PC-9 (cell line): ENCODE measurements at places on chromosomes 3 and 15. TPM values are rescaled to one million over a fixed set of nuclear protein-coding genes. Genes with fewer than 3 reads are reported as not detected.

KNL1 gene
- 16.2 and 27.5 TPM in 2 replicates for total RNA-seq

DNA sequence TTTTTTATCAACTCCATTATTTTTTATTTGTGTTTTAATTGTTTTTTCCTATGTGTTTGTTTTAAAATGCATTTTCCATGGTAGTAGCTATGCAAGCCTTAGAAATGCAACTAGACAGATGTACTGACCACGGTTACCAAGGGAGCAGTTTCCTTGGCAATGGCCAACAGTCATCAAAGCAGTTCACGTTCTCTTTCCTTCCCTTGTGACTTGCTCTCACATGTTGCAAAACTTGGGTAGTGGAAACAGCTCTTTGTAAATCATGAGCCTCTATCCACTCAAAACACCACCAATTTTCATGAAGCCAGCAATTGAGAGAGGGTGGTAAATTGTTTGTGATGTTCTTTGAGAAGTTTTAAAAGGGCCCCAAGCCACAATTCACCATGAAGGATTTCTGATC lies 499.4 kb upstream of the MDFIC2 start:
- H3K4me3 ChIP-seq = no peak overlapping the region
- H3K36me3 ChIP-seq = no peaks in the 10 kb centered on the region
- H3K27ac ChIP-seq = no peak overlapping the region
- no peak for DNase-seq
- H3K4me1 ChIP-seq = no peaks in the 10 kb centered on the region

TM4SF1 gene
- 146 and 225 TPM in 2 replicates for total RNA-seq

- no peaks in the 10 kb centered on the region for H3K27me3 ChIP-seq
- peaks cover 62% of the 10 kb centered on the region for H3K4me1 ChIP-seq
- no peaks in the 10 kb centered on the region for H3K36me3 ChIP-seq
- H3K4me3 ChIP-seq = peak overlapping the region; percentile 44; the same call in 1 of the 2 replicates
These were observed 119.4 kb downstream of the LIPC start for GRCh38 chr15:58551084-58551763.

GRCh38 chr3:129638481-129638880 lies 32.0 kb upstream of the PLXND1 start:
- no peak overlapping the region for H3K27ac ChIP-seq
- H3K36me3 ChIP-seq = no peaks in the 10 kb centered on the region
- H3K27me3 ChIP-seq = no peaks in the 10 kb centered on the region
- DNase-seq = no peak
- no peak overlapping the region for H3K4me3 ChIP-seq

- H3K4me1 ChIP-seq = no peaks in the 10 kb centered on the region
- no peak overlapping the region for H3K27ac ChIP-seq
- DNase-seq = no peak
- no peak overlapping the region for H3K4me3 ChIP-seq
- H3K27me3 ChIP-seq = no peaks in the 10 kb centered on the region
These were observed 29.3 kb downstream of the LRRC2 start for GRCh38 chr3:46536758-46537157.

CASR gene
- not detected in 2 replicates for total RNA-seq

DNA sequence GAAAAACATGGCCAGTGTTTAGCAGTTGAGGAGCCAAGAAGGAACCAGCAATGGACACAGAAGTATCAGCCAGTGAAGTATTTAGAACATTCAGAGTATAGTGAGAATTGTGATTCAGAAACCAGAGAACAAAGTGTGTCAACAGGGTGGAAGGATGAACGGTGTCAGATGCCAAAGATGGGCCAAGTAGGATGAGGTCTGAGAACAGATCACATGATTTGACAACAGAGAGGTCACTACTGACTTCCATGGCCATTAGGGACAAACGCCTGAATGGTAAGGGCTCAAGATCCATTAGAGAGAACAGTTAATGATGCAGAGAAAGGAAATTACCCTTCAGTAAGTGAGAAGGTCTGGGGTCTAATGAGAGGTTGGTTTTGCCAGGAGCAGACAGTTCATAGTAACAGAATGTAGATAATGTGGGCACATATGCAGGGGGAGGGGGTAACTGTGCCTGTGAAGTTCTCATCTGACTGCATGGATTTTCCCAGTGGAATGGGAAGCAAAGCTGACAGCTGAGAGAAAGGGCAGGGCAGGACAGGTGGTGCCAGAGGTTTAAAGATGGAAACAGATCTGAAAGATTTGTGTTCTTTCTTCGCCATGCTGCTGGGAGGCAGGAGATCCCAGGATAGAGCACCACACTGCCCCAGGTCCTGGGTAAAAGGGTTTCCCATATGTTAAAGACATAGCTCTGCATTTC lies 4.8 kb upstream of the ACAD9 start:
- H3K4me1 ChIP-seq = peaks cover 8% of the 10 kb centered on the region
- no peak overlapping the region for H3K27ac ChIP-seq
- no peaks in the 10 kb centered on the region for H3K27me3 ChIP-seq
- no peak for DNase-seq
- H3K36me3 ChIP-seq = no peaks in the 10 kb centered on the region

DNA sequence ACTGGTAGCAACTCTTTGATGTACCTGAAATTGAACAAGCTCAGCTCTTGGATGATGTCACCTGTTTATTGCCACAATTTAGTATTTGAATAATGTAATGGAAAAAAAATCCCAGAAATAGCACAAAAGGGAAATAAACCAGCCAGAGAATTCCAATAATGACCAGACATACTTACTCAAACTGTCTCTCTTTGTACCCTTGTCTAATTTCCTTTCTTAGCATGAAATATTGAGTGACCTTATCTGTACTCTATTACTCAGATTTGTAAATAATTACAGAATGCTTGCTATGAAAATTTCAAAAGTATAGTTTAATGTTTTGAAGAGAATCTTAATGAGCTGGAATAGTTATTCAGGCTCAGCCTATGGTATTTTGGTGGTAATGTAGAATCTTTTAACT lies 555.4 kb upstream of the SGO1 start:
- no peak overlapping the region for H3K4me3 ChIP-seq
- no peaks in the 10 kb centered on the region for H3K36me3 ChIP-seq
- no peaks in the 10 kb centered on the region for H3K4me1 ChIP-seq
- no peaks in the 10 kb centered on the region for H3K27me3 ChIP-seq

GRCh38 chr15:45377609-45378148 lies 665 bp downstream of the GATM start:
- no peak for DNase-seq
- no peaks in the 10 kb centered on the region for H3K36me3 ChIP-seq
- H3K4me1 ChIP-seq = no peaks in the 10 kb centered on the region
- H3K4me3 ChIP-seq = peak overlapping the region; percentile 57

PLA2G4D gene
- 0.90 and 1.4 TPM in 2 replicates for total RNA-seq

DNA sequence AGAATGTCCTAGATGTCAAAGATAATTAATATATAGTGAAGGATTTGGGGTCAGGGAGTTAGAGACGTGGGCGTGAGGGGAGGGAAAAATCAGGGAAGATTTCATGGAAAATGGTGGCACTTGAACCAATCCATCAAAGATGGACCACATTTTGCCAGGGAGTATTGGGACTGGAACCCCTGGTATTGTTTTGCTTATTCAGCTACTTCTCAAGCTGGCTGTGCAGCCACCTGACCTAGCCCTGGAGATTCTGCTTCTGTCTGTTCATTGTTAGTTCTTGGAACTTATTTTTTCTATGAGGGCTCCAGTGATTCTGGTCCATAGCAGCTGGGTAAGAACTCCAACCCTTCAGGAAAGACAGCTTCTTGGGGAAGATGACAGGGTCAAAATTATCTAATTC lies 3.3 kb upstream of the THRB start:
- H3K27me3 ChIP-seq = no peaks in the 10 kb centered on the region
- no peak overlapping the region for H3K4me3 ChIP-seq
- H3K36me3 ChIP-seq = no peaks in the 10 kb centered on the region
- DNase-seq = no peak
- H3K27ac ChIP-seq = no peak overlapping the region
- peaks cover 42% of the 10 kb centered on the region for H3K4me1 ChIP-seq

- H3K27ac ChIP-seq = peak overlapping the region; percentile 98
- H3K4me3 ChIP-seq = peak overlapping the region; percentile 75
- H3K4me1 ChIP-seq = peaks cover 56% of the 10 kb centered on the region
- no peaks in the 10 kb centered on the region for H3K36me3 ChIP-seq
- H3K27me3 ChIP-seq = no peaks in the 10 kb centered on the region
- peak; percentile 96 for DNase-seq
These were observed 44.8 kb upstream of the HES1 start for GRCh38 chr3:194091141-194091540.

AZI2 gene
- 33.3 and 39.5 TPM in 2 replicates for total RNA-seq

- H3K27me3 ChIP-seq = no peaks in the 10 kb centered on the region
- H3K36me3 ChIP-seq = no peaks in the 10 kb centered on the region
- H3K4me1 ChIP-seq = no peaks in the 10 kb centered on the region
These were observed 463.1 kb downstream of the TBL1XR1 start for GRCh38 chr3:176734146-176734545.

- no peaks in the 10 kb centered on the region for H3K36me3 ChIP-seq
- no peaks in the 10 kb centered on the region for H3K4me1 ChIP-seq
- no peak for DNase-seq
- peaks cover 15% of the 10 kb centered on the region; the same call in 1 of the 2 replicates for H3K27me3 ChIP-seq
- no peak overlapping the region for H3K4me3 ChIP-seq
These were observed 8.3 kb downstream of the TF start for GRCh38 chr3:133754455-133754854.

DNA sequence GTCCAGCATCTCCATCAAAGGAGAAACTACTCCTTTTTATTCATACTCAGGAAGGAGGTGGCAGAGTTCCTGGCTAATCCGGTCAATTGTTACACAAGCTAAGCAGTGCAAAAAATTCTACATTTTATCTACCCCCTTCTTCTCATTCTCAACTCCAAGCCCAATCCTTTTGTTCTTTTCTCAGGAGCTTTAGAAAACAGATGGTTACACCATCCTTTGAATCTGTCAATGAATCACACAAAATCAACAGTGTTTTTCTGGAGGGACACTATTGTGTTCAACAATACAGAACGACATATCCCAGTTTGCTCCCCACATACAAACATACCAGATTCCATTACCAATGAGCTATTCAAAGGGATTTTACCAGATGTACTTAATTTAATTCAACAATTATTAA lies 362.1 kb downstream of the MAGI1 start:
- H3K4me3 ChIP-seq = no peak overlapping the region
- no peaks in the 10 kb centered on the region for H3K27me3 ChIP-seq
- DNase-seq = no peak
- no peak overlapping the region for H3K27ac ChIP-seq
- peaks cover 5% of the 10 kb centered on the region; the same call in 1 of the 2 replicates for H3K4me1 ChIP-seq
- no peaks in the 10 kb centered on the region for H3K36me3 ChIP-seq

GRCh38 chr15:55179141-55179540 lies 17.6 kb downstream of the RSL24D1 start:
- H3K4me1 ChIP-seq = no peaks in the 10 kb centered on the region
- no peak overlapping the region for H3K4me3 ChIP-seq
- H3K36me3 ChIP-seq = peaks cover 22% of the 10 kb centered on the region; the same call in 1 of the 2 replicates
- no peak for DNase-seq
- H3K27ac ChIP-seq = no peak overlapping the region

DNA sequence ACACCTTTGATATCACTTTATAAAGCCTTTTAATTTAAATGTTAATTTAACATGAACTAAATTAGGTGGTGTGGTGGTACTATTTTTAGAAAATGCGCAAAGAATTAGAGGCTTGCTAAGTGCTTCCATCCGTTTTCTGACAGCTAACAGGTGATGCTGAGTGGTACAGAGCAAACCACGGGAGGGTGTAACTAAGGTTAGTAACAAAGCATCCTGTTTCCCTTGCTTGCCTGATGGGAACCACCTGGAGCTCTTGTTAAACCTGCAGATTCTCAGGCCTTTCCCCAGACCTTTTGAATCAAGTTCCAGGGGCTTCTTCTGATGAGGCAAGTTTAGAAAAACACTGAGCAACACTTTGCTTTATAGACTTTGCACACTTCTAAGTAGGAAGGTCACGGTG lies 101.0 kb downstream of the ATG7 start:
- H3K36me3 ChIP-seq = peaks cover 14% of the 10 kb centered on the region; the same call in 1 of the 2 replicates
- H3K4me1 ChIP-seq = peaks cover 7% of the 10 kb centered on the region
- no peak overlapping the region for H3K27ac ChIP-seq
- no peaks in the 10 kb centered on the region for H3K27me3 ChIP-seq

DLEC1 gene
- 0.35 and 0.45 TPM in 2 replicates for total RNA-seq

TNFSF10 gene
- total RNA-seq = 18.3 and 21.4 TPM in 2 replicates

DNA sequence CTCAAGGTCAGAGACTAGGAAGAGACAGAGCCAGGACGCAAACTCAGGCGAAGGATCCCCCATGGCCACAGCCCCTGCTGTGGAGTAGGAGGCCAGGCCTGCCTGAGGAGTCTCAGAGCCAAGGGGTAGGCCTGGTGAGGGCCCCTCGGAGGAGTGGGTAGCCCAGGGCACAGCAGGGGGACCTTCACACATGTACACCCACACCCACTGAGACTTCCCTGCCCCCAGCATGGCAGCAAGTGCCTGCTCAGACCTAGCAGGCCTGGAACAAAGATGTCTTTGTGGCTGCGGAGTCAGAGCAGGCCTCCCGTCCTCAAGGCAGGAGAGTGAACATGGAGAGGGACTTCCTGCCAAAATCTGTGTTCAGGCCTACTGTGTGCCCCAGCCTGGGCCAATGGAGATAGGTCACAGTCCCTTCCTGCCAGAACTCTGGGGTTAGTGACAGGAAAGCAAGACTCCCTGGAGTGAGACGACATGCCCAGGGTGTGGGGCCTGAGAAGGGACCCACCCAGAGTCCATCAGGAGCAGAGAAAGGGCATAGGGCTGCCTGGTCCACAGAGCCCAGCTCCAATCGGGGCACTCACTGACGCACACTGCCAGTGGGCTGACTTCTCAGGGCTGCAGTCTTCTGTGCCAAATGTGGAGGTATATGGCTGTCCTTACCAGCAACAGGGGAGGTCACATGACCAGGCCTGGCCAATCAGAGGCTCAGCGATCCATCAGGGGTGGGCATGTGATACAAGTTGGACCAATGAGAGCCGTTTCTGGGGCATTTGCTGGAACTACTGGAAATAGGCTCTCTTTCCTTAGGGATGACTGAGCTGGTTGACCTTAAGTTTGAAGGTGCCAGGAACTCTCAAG lies 2.3 kb downstream of the GRIP2 start:
- H3K4me3 ChIP-seq = no peak overlapping the region
- no peaks in the 10 kb centered on the region for H3K36me3 ChIP-seq
- no peaks in the 10 kb centered on the region for H3K4me1 ChIP-seq
- peaks cover 16% of the 10 kb centered on the region for H3K27me3 ChIP-seq
- H3K27ac ChIP-seq = no peak overlapping the region

IMPG2 gene
- 0.05 and 0.11 TPM in 2 replicates for total RNA-seq

APOD gene
- 0.48 TPM in 1 of 2 replicates, not detected in the other for total RNA-seq

GRCh38 chr3:4837374-4837930 lies 141.8 kb upstream of the BHLHE40 start:
- H3K36me3 ChIP-seq = no peaks in the 10 kb centered on the region
- peaks cover 18% of the 10 kb centered on the region for H3K4me1 ChIP-seq

DNA sequence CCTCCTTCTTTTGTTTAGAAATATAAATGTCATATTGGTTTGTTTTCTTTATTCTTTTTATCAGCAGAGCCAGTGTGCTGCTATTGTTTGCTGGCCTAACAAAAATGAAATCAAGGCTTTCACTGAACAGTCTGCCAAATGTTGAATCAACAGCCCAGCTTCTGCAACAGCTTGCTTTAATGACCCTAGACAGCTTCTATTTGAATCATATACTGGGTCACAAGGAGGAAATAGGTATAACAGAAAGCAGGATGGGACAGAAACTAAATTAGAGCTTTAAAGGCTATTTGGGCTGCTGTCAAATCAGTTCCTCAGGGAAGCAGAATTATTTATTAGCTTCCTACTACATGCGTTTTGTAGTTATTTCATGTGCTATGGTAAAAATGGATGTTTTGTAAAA lies 12.1 kb upstream of the DNAJC13 start:
- no peak overlapping the region for H3K27ac ChIP-seq
- no peak overlapping the region for H3K4me3 ChIP-seq
- no peaks in the 10 kb centered on the region for H3K4me1 ChIP-seq
- DNase-seq = no peak
